Camera-type eye (tissue), 1 donor: ENCODE measurements at places on chromosomes 7 and 10. TPM values are rescaled to one million over a fixed set of nuclear protein-coding genes. Genes with fewer than 3 reads are reported as not detected.

NPC1L1 gene
- not detected for total RNA-seq

ZP3 gene
- 0.82 TPM for total RNA-seq

GPR37 gene
- 66.9 TPM for total RNA-seq

AGMO gene
- 0.27 TPM for total RNA-seq

IL15RA gene
- total RNA-seq: 3.2 TPM
